Bronchial epithelial cell (primary cell): ENCODE measurements at places on chromosomes 12 and 14.
A peak's percentile ranks its signal among the peaks of the same experiment; 100 is the strongest.

GRCh38 chr14:92914087-92914656 lies 8.8 kb upstream of the CHGA start:
- peak; percentile 24 for DNase-seq

DNA sequence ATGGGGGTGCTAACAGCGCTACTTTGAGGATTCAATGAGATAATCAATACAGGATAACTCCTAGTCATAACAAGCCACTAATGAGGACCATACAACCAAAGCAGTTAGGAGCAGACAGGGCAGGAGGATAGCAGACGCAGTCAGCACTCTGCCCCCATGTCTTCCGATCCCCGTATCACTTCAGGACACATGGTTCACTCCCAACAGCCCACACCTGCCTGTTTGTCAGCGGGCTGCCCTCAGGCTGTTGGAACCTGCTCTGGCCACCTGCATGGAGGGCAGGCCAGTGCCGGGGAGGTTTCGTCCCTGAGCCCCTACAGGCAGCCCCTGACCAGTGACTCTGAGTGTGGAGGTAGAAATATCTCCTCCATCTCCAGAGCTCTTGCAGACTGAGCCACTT lies 37.1 kb upstream of the LTBP2 start:
- no peak for DNase-seq

DNA sequence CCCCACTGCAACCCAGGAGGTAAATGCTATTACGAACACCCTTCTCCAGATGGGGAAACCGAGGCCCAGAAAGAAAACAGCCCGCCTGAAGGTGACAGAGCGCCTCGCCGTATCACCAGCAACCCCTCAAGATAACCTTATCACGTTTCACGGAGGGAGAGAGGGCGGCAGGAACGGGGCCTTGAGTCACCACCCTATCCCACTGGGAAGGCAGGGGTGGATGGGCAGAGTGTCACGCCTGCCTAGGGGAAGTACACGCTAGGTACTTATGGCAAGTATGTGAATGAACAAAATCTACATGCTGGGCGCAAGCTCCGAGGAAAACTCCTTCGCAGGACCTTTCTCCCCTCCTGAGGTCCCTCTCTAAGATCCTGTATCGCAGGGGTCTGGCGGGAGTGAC lies 17.8 kb downstream of the NCOR2 start:
- peak; percentile 52 for DNase-seq

GRCh38 chr12:116547955-116548501 lies 11.2 kb upstream of the MAP1LC3B2 start:
- no peak for DNase-seq

- peak; percentile 12 for DNase-seq
These were observed 343.4 kb upstream of the USP15 start for GRCh38 chr12:61916831-61917230.

DNA sequence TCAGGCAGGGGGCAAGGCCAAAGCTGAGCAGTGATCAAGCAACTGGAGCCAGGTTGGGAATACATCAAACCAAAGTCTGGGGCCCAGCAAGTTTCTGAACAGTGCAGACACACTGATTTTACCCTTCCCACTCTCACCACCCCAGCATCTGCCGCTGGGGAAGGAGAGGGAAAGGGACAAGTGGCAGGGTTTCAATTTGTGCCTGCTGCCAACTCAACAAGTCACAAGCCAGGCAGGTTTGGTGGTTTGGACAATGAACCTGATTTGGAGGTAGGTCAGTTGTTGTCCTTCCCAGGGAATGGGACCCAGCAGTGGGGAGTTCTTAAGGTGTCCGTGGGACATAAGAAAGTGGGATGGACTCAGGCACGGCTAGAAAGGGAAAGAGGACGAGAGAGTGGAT lies 151.9 kb upstream of the NOS1 start:
- DNase-seq: no peak

- DNase-seq: no peak
These were observed 1.4 kb upstream of the SMARCC2 start for GRCh38 chr12:56190695-56191155.

DNA sequence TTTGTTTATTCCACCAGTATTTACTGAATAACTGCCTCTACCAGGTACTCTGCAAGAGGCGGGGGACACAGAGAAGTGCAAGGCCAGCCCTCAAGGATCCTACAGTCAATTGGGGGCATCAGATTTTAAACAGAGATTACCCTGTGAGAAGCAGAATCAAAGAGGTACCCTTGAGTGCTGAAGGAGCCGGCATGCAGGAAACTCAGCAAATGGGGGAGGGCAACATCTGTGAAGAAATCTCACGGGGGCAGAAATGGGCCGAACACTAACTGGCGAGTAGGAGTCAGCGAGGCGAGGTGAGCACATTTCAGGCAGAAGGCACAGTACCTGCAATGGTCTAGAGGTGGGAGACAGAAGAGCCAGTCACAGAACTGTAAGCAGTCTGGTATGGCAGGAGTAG lies 9.0 kb downstream of the GALNT6 start:
- DNase-seq: no peak

- DNase-seq: no peak
These were observed 2.8 kb downstream of the FBXO21 start for GRCh38 chr12:117187421-117187820.

GRCh38 chr12:22160396-22161003 lies 114.5 kb downstream of the CMAS start:
- DNase-seq: no peak

DNA sequence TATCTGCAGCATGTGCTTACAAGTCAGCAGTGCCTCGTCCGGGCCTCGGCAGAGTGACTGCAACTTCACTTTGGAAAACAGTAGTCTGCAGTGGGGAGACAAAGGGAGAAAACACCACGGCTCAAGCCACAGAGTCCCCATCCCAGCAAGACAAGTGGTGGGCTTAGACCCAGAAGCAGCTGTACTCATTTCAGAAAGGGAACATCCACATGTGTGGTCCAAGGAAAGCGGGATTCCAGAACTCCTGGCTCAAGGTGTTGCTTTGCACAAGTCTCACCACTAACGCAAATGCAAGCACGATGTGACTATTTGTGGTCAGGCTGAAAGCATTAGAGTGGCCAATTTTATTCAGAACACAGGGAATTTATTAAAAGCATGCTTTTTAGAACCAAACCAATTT lies 198.3 kb downstream of the TTC7B start:
- DNase-seq: no peak

GRCh38 chr14:51521764-51522163 lies 129.9 kb upstream of the FRMD6 start:
- no peak for DNase-seq

- no peak for DNase-seq
These were observed 155.7 kb downstream of the DPF3 start for GRCh38 chr14:72738161-72738611.

- no peak for DNase-seq
These were observed 623.0 kb downstream of the VRK1 start for GRCh38 chr14:97420211-97420610.

DNA sequence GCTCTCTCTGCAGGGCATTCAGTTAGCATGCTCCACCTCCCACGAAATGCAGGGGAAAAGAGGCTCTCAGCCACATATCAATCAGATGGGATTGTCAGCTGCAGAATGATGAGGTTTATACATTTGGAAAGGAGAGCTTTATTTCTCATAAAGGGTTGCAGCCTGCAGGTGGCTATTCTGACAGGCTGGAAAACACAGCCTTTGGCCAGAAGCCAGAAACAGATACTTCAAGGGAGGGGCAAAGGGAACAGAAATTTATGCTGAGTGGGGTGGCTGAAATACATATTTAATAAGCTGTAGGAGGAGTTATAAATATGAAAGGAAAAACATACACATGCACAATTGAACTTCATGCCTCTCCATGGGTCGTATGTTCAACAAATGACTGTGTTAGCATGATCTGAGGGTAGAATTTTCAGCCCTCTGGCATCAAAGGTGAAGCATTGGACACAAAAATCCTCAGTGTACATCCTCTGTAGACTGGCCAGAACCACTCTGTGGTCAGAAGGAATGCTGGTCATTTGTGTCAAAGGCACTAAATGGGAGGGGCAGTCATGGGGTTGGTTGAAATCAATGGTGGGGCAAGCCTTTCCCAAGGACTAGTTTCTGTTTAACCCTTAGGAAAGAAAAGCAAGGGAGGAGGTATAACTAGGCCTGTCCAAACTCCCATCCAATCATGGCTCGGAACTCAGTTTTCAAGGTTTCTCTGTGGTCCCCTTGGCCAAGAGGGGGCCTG lies 62.4 kb downstream of the TMX1 start:
- DNase-seq: no peak

GRCh38 chr12:93603762-93604161 lies 31.3 kb downstream of the SOCS2 start:
- no peak for DNase-seq

GRCh38 chr14:50233166-50233950 lies 2.0 kb upstream of the SOS2 start:
- DNase-seq: no peak

GRCh38 chr12:49059299-49060171 lies 1.1 kb downstream of the KMT2D start:
- DNase-seq: no peak

- DNase-seq: no peak
These were observed 275.1 kb downstream of the SUDS3 start for GRCh38 chr12:118651487-118651886.

DNA sequence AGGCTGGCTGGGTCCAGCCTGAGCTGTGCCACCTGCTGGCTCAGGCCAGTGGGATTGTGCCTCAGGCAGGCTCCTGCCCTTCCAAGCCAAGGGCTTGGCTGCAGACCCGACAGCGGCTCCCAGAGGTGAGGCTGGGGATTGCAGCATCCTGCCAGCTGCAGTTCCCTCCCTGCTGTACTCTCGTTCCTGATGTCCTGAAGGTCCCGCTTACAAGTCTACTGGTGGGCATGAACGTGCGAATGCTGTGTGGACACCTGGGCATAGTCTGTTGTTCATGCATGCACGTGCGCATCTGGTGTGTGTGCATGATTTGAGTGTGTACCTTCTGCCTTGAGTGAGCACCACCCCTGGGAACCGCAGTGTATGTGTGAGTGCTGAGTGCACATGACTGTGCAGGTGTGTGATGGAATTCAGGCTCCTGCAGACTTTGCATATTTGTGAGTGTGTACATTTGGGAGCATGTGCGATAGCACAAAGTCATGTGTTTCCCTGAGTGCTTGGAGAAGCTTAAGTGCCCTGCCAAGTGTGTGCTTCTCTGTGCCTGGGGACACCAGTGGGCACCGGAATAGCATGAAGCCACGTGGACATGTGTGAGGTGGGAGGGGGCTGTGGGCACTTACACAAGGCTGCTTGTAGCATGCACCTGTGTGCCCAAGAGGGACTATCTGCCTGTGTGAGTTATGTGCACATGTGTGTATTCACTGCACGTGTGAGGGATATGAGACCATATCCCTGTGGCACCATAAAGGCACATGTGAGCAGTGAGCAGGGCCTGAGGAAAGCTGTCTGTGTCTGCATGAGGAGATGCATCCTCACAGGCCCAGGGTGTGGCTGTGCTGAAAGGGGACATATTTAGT lies 19.3 kb upstream of the KRT7 start:
- DNase-seq: peak; percentile 77

- no peak for DNase-seq
These were observed 23.6 kb upstream of the RPLP0 start for GRCh38 chr12:120224304-120225199.
